ENCODE measurements at places on chromosomes 13 and 19.
A peak's percentile ranks its signal among the peaks of the same experiment; 100 is the strongest.

DNA sequence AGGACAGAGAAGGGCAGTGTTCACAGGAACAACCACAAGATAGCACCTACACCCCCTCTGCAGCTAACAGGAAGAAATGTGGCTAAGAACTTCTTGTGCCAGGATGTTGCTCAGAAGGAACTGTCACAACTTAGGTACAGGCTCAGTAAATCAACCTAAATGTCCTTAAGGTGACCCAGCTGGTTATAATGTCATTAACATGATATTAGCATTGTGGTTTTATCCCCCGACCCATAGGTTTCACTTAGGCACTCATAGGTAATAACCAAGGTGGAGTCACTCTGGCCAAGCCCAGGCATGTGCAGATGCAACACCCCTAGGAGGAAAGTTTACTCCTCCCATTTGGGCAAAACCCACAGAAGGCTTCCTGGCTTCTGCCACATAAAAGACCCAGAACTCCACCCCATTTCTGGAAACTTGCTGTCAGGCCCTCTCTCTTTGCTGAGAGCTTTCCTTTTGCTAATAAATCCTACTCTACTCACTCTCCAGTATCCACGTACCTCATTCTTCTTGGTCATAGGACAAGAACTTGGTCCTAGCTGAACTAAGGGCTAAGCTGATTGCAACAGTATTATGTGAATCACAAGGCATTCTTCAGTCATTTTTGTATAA, 951.3 kb downstream of the SLITRK5 start:
- DNase-seq: no peak

DNA sequence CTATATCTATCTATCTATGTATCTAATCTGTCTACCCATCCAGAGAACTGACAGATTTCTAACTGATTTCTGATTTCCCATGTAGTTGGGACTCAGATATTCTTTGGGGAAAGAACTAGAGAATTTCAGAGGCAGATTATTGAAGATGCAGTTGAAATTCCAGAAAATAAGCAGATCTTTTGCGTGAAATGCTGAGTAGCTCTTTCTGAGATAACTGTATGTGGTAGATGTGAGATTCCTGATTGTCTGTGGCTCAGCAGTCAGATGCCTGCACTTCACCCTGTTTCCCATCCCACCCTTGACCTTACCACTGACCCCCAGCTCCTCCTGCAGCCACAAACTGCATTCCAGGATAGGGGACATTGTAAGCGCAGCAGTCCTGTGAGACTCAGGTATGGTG, 61.5 kb downstream of the DGKH start:
- DNase-seq: no peak

GRCh38 chr13:41312176-41312500, 1.1 kb downstream of the NAA16 start:
- no peak for DNase-seq

- no peak for DNase-seq
Measured at GRCh38 chr19:7509625-7510024, 6.3 kb upstream of the ZNF358 start.

- no peak for DNase-seq
Measured at GRCh38 chr13:76879203-76879882, 6.9 kb downstream of the KCTD12 start.

DNA sequence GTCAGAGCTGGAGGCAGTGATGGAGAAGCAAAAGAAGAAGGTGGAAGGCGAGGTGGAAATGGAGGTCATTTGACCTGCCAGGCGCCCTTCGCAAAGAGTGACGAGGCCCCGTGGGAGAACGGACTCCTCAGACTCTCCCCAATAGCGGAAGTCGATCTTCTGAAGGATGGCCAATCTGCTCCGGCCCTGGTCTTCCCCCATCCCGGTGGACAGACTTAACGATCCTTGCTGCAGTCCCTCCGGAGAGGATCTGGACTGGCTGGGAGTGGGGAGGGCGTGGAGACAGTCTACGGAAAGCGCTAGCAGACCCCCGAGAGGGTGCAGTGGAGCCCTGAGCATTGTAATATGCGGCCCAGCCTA, 11.9 kb downstream of the EPS8L1 start:
- DNase-seq: no peak

GRCh38 chr13:51004111-51004865, 94.7 kb downstream of the RNASEH2B start:
- no peak for DNase-seq

GRCh38 chr19:18304208-18304457, 18.7 kb downstream of the LSM4 start:
- DNase-seq: no peak

DNA sequence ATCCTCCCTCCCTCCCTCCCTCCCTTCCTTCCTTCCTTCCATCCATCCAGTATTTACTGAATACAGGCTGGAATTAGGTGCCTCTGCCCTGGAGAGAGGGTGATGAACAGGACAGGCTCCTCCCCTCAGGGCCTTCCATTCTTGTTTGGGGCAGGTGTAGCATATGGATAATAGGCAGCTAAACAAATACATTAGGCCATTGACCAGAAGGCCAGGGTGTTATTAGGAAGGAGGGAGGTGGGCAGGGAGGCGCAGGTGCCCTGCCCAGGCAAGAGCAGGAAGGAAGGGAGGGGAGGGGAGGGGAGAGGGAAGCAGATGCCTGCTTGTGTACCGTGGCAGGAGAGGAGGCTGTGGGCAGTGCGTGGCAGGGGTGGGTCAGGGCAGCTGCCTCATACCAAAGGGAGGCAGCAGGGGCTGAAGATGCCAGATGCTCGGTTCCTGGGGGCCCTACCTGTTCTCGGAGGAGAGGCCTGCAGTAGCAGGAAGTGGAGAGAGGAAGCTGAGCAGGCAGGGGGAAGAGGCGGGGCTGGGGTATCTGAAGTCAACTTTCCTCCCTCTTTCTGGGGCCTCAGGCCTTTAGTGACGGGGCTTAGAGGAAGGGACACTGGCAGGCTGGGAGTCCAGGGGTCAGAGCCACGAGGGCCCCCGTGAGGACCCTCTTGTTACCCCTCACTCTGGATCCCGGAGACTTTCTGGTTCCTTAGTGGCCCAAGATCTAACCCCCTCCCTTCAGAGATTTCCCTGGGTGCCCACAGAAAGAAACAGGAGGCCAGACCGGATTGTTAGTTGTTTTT, at the start of gene RINL:
TSS of gene RINL (minus strand) at position 495 of the 794 bp plus-strand sequence. CDS start 1,533 bp downstream, outside the sequence.
- no peak for DNase-seq

- no peak for DNase-seq
Measured at GRCh38 chr13:23381866-23382265, 51.6 kb downstream of the SACS start.

GRCh38 chr13:41284512-41285288, 21.3 kb upstream of the MTRF1 start:
- DNase-seq: peak; percentile 20
